ENCODE measurements at places on chromosomes 13 and 19. TPM values are rescaled to one million over a fixed set of nuclear protein-coding genes. Genes with fewer than 3 reads are reported as not detected.

Gene TNFRSF19
- total RNA-seq = 2.4 TPM

Gene AXL
- total RNA-seq = 345 TPM

Gene CERS4
- 11.0 TPM for total RNA-seq

Gene OR7A5
- total RNA-seq = not detected

Gene MAST1
- total RNA-seq = 0.28 TPM
